Neural crest cell (in vitro differentiated cells): ENCODE measurements at places on chromosomes 3 and 15. TPM values are rescaled to one million over a fixed set of nuclear protein-coding genes. Genes with fewer than 3 reads are reported as not detected.

DNA sequence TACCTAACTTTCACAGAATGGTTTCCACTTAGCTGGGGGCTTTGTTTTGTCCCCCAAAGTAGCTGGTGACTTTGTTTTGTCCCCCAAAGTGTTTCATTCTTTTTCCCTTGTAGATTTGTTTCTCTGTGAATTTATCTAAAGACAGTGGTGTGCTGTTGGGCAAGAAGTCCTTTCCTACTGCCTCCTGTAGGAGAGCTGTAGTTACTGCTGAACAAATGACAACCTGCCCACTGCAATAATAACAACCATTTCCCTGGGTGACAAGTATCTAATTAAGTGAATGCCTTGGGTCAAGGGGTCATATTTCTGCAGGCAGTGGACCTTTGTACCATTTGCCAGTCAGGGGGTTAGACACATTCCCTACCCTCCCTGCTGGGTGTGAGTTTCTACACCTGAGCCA, 125.4 kb upstream of the BFSP2 start:
- no peak for DNase-seq

DNA sequence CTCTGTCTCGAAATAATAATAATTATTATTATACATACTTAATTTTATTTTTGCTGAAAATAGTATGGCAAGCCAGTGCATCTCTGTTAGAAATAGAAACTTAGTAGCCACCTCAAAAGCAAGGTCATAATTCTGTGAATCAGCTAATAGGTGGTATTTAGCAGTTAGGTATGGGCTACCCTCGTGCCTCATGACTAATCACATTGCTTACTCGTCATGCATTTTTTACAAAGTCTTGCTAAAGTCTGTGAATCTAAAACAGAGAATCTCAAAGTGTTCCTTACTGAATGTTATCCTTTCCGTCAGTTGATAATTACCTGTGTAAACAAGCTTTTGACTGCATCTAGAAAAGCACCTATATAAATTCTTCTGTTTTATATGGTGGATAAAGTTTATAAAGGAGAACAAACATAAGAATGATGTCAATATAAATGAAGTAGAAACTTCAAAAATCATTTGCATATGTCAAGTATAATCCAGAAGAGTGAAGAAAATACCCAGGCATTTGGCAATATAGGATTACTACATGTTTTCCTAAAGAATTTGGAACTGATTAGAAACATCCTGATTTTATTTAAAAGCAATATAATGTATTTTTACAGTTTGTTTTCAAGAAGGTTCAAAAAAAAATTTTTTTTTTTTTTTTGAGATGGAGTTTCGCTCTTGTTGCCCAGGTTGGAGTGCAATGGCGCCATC, 6.2 kb downstream of the PPARG start:
- no peak for DNase-seq

DNA sequence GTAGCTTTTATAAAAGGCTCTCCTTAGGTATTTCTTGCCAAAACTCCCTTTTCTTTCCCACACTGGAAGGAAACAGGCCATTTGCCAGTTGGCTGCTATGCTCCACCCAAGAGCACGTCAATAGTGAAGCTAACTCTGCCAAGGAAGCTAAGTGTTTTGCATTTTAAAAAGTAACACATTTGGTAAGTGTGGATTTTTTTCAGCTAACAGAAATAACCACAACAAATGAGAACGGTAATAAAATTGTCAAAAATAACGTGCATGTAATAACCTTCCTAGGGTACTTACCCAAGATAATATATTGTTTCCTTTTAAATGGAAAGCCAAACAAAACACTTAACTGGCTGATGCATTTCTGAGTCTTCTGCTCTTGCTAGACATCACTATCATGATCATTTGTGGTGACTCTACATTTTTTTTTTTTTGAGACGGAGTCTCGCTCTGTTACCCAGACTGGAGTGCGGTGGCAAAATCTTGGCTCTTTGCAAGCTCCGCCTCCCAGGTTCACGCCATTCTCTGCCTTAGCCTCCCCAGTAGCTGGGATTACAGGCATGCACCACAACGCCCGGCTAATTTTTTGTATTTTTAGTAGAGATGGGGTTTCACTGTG, 4.6 kb downstream of the DPP8 start:
- DNase-seq: no peak

GRCh38 chr3:69784954-69785514, 45.8 kb downstream of the MITF start:
- DNase-seq: no peak

DNA sequence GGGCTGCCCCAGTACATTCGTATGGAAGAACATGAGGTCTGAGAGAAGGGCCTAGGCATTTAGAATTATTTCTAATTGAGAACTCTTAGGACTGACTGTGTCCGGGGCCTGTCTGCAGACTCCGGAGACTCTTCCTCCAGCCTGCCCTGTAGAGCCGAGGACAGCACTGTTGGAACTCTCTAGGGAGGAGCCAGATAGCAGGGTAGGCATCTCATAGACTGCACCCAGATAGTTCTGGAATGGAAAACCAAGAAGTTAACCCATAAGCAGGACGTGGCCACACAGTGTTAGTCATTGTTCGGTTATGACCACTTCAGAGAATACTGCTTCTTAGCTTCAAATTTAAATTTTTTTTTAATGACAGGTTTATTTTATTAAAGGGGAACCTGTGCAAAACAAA, 59.5 kb downstream of the SNRK start:
- DNase-seq: no peak

GRCh38 chr3:151305775-151306151, 10.9 kb downstream of the GPR87 start:
- no peak for DNase-seq

Gene ELP6
- total RNA-seq: 60.4 and 61.0 TPM in 2 replicates
